Small intestine (tissue), 16 donors: ENCODE measurements at places on chromosomes 5 and 9. TPM values are rescaled to one million over a fixed set of nuclear protein-coding genes. Genes with fewer than 3 reads are reported as not detected.

GRCh38 chr9:15642369-15642962 is 89.6 kb downstream of the CCDC171 start:
- no peak overlapping the region for H3K27ac ChIP-seq
- H3K4me3 ChIP-seq: no peak overlapping the region
- no peaks in the 10 kb centered on the region for H3K27me3 ChIP-seq
- H3K4me1 ChIP-seq: no peaks in the 10 kb centered on the region
- DNase-seq: peak; percentile 32
- no peaks in the 10 kb centered on the region for H3K36me3 ChIP-seq

GRCh38 chr9:113929634-113930389 is 53.7 kb downstream of the ZNF618 start:
- H3K4me1 ChIP-seq: no peaks in the 10 kb centered on the region
- H3K27ac ChIP-seq: no peak overlapping the region
- no peaks in the 10 kb centered on the region for H3K27me3 ChIP-seq
- no peak for DNase-seq

- DNase-seq: no peak
- H3K4me3 ChIP-seq: no peak overlapping the region
- no peaks in the 10 kb centered on the region for H3K27me3 ChIP-seq
- H3K27ac ChIP-seq: no peak overlapping the region
- H3K4me1 ChIP-seq: no peaks in the 10 kb centered on the region
Measured at GRCh38 chr9:94779031-94779430, 52.5 kb downstream of the AOPEP start.

DNA sequence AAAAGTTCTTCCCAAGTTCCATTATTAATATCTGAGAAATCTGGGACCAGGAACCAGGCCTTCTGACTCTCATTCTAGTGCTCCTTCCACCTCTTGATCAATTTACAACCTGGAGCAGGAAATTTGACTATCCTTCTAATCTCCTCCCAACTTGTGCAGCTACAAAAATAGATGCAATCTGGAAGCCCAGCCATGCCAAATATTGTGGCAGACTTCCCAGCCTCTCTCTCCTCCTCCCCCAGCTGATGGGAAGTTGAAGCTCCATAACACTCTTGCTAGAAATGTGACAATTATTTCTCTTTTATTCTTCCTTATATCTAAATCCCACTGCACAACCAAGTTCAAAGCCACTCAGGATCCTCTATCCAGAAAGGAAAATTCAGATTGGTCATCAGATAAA is 252.1 kb downstream of the SEC61B start:
- H3K4me3 ChIP-seq: no peak overlapping the region
- no peaks in the 10 kb centered on the region for H3K36me3 ChIP-seq
- no peaks in the 10 kb centered on the region for H3K4me1 ChIP-seq
- no peak for DNase-seq
- no peaks in the 10 kb centered on the region for H3K27me3 ChIP-seq

The PKD2L2 gene
- polyA plus RNA-seq: 0.12 TPM

The VCP gene
- 58.6 TPM for polyA plus RNA-seq

The PTGDS gene
- polyA plus RNA-seq: 36.7 TPM
